ELR (cell line): ENCODE measurements at places on chromosomes 2 and 18.

- peak; percentile 88 for DNase-seq
Measured at GRCh38 chr2:12176623-12177454, 430.4 kb downstream of the LPIN1 start.

DNA sequence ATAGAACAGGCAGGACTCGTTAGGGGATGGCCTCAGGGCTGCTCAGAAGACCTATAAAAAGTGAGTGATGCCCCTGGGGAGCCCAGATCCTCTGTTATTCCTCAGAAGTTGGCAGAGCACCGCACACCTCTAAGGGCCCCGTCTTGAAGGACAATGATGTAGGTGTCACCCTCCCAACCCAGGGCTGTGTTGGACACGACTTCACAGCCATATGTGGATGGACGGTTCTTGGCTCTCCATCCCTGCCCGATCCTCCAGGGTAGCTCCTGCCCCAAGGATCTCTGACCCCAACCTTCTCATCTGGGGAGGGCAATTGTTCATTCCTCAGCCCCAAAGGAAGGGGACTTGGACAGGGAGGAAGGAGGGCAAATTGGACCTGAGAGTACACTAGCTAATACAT lies 246.1 kb downstream of the DYSF start:
- DNase-seq = no peak

- DNase-seq = no peak
Measured at GRCh38 chr2:27856956-27857355, 33.2 kb downstream of the RBKS start.

GRCh38 chr18:35171315-35171987 lies 69.4 kb upstream of the ZNF397 start:
- DNase-seq = no peak

DNA sequence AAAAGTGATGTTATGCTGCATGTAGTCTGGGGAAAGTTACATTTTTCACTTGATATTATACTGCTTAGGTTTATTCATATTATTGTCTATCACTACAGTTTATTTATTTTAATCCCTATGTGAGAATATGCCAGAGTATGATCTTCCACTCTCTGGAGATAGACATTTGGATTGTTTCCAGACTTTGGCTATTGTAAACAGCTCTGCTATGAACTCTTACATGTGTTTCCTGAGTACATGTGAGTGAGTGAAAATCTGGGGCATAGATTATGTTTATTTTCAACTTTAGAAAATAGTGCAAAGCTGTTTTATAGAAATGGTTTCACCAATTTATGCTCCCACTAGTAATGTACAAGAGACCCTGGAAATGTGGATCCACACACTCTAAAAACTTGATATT lies 49.0 kb upstream of the EPAS1 start:
- DNase-seq = no peak

DNA sequence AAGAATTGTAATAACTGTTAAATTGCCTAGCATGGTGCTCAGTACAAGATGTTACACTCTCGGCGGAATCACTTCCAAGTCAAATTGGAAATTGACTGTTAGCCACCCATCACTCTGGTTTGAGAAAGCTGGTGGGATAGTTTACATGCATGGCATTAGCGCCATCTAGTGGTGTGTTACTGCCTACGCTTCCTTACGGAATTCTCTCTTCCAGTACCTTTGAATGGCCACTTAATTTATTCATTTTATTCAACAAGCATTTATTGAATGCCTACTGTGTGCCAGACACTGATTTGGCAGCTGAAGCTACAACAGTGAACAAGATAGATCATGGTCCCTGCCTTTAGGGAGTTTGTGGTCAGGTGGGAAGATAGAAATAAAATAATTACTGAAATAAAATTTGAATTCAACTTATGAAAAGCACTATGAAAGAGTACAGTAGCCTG lies 171.2 kb downstream of the TMEM247 start:
- DNase-seq = peak; percentile 90

DNA sequence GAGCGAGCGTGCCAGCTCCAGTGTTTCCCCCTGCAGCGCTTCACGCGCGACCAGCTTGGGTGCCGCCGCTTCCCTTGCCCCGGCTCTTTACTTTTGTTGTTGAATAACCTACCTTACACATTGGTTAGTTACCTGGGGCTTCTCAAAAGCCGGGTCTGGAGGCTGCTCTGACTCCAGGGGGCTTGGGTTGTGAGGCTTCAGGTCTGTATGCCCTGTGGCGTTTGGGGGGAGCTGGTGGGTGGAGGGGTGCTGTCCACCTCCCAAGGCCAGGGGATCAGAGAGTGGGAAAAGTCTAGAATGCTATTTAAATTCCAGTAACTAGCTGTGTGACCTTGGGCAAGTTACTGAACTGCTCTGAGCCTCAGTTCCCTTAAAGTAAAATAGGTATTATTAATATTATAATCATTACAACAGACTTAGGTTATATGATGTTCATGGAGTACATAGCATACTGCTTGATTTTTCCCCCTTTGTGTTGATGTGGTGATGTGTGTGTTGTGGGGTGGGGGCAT lies 770 bp downstream of the LYPD6B start:
- no peak for DNase-seq

GRCh38 chr2:74448771-74449170 lies 6.1 kb upstream of the INO80B start:
- peak; percentile 65 for DNase-seq

GRCh38 chr2:20487392-20488174 lies 40.7 kb downstream of the RHOB start:
- DNase-seq = peak; percentile 22

- no peak for DNase-seq
Measured at GRCh38 chr2:62570861-62571698, 65.1 kb upstream of the TMEM17 start.

GRCh38 chr2:215772634-215773563 lies 240.5 kb downstream of the MREG start:
- peak; percentile 41 for DNase-seq

DNA sequence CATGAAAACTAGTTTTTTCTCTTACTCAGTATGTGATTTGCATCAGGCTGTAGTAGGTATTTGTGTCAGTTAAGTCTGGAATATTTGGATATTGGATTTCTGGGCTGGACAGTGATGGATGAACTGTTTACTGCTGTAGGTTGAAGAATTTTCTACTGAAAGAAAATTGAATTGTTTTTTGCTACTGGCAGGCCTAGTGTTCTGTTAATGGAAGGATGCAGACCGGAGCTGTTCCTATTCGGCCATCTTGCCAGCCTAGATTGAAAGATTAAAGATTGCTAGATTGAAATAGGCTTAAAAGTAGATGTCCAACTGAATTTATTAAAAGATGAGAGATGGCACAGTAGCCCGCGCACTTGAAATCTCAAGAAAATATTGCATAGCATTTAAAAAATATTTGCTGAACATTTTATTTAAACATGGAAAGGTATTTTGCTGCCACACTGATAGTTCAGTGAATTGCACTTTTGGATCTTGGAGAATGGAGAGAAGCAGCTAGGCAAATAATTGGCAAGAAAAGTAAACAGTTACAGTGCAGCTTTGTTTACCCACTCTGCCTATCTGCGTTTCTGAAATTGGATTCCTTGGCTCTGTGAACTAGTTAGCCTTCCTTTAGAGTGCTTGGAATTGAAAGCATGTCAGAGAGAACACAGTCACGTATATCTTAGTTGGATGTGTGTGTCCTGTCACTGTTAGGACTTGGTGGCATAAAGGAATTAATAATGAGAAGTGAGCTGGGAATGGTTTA lies 54.1 kb downstream of the EPB41L5 start:
- no peak for DNase-seq

- peak; percentile 69 for DNase-seq
Measured at GRCh38 chr2:166384774-166385173, 9.0 kb upstream of the SCN9A start.

DNA sequence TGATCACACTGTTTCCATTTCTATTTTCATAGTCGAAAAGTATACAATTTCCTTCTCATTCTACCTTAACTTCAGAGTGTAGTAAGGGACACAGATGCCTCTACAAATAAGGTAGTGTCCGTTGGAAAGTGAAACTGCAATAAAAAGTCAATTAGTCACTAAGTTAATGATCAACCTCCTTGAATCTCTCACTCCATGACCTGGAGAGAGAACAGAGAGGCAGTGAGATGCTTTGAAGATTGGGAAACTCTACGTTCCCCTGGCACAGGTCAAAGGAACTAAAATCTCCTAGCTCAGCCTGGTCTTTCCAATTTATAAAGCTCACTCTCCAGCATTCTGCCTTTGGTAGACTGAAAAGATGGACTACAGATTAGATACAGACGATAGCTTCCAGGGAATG lies 153.8 kb upstream of the ACAA2 start:
- DNase-seq = no peak

DNA sequence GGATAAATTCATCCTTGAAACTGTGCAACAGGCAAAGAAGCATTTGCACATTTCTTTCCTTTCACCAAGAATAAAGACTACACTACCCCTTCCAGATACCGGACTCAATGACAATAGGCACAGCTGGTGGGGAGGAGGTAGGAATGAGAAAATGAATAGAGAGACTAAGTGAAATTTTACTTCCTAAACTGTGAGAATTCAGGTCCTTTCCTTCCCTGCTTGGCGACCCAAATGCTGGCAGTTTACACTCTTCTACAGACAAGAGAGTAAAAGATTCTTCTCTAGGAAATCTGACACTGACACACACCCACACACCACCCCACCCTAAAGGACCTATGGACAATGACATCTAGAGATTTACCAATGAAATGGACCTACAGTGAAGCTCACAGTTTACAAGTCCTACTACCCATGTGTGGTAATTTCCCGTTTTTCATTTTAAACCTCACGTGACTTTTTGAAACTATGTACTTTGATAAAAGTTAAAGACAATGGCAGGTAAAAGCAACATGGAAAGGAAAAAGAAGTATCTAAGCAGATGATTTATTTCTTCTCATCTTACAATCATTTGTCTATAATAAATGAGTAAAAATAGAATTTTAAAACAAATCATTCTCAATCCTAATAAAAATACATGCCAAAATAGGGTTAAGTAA lies 27.9 kb downstream of the REV1 start:
- DNase-seq = no peak

- no peak for DNase-seq
Measured at GRCh38 chr2:145374165-145374564, 854.2 kb upstream of the ZEB2 start.

DNA sequence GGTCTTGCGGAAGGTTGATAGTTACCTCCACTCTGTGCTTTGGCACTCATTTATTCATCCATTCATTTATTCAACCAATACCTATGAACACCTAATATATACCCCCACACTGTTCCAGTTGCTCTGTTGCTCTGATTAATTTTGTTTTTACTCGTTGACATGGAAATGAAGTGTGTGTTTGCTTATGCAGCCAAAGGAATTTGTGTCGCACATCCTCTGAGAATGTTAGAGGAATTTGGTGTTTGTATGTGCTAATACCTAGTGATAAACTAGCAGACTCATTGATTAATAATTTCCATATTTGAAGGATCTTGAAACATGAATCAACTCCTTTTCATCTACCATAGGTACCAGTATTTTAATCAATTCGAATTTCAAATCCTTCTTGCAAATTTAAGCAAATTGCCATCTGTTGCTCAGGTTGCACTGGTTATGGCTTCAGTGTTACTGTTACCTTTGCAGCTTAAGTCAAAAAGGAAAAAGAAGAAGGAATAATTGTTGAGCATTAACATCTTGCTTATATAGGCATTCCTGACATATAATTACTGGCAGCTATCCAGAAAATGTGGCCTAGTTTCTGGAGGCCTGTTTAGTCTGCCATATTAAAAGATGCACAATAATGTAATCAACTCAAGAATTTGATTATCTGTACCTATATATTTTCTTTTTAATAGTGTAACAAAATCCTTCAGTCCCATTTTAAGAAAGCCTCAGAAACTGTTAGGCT lies 25.7 kb upstream of the CRIM1 start:
- DNase-seq = peak; percentile 82

DNA sequence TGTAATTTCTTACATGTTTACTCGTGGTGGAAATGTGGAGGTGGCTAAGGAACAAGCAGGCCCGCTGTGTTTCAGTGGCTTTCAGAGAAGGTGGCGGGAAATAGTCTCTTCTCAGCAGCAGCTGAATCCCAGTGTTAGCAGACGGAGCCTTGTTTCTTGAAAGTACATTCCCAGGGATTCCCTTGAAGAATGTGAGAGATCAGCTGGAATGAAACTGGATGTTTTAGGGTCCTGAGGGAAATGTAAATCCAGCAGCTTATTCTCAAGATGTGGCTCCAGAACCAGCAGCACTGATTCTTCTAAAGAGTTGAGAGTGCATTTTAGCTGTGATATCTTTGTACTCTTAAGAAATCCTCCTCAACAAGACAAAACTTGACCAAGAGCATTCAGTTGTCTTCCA lies 59.1 kb downstream of the CDC42EP3 start:
- DNase-seq = no peak

DNA sequence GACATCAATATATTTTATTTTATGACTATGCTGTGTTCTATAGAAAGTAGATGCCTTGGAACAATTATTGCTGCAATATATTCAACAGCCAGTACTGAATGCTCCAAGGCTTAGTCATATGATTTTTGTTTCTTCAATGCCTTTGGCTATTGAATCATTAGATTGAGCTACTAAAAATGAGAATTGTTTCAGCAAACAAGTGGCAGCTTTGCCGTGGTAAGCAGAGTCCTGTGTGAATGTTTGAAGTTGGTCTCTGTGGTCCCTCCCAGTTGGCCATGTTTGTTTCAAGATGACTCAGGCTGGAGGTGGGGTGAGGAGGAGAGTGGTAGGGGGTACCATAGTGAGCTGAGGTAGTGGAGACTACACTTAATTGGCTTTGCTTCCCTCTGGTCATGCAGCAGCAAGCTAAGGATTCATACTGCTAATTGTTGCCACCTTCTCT lies 198.6 kb upstream of the EPAS1 start:
- DNase-seq = peak; percentile 95

GRCh38 chr18:78295262-78295661 lies 684.4 kb upstream of the SALL3 start:
- no peak for DNase-seq

- DNase-seq = peak; percentile 39
Measured at GRCh38 chr2:62306751-62307468, 111.0 kb downstream of the B3GNT2 start.

DNA sequence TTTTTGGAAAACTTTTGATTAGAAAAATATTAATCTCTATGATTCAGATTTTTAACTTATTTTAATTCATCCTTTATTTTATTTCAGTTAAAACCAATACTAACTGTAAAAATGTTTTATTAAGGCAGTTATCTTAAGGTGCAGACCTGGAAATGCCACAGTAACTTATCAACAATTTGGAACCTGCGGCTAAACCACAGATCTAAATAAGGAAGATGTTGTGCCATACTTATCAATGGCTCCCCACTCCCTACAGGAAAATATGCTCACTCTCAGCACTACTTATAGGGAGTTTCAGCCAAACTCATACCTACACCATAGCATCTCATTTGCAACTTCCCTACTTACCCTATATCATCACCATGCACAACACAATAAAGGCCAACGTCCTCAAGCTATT lies 226.9 kb upstream of the KYNU start:
- DNase-seq = no peak

GRCh38 chr18:58998401-58999203 lies 133.9 kb downstream of the ZNF532 start:
- DNase-seq = peak; percentile 87

- DNase-seq = no peak
Measured at GRCh38 chr2:61662990-61663389, 124.8 kb upstream of the XPO1 start.
